ENCODE measurements at places on chromosomes 12 and 14.

GRCh38 chr12:62363506-62363905 lies 103.1 kb upstream of the MON2 start:
- DNase-seq: no peak

GRCh38 chr12:103841690-103842584 lies 903 bp upstream of the NT5DC3 start:
- DNase-seq: peak; percentile 60

- DNase-seq: no peak
Measured at GRCh38 chr12:53200107-53200457, 7.0 kb downstream of the ITGB7 start.

- no peak for DNase-seq
Measured at GRCh38 chr12:118625050-118625675, 248.8 kb downstream of the SUDS3 start.

- no peak for DNase-seq
Measured at GRCh38 chr12:115079760-115080159, 395.8 kb upstream of the TBX3 start.

DNA sequence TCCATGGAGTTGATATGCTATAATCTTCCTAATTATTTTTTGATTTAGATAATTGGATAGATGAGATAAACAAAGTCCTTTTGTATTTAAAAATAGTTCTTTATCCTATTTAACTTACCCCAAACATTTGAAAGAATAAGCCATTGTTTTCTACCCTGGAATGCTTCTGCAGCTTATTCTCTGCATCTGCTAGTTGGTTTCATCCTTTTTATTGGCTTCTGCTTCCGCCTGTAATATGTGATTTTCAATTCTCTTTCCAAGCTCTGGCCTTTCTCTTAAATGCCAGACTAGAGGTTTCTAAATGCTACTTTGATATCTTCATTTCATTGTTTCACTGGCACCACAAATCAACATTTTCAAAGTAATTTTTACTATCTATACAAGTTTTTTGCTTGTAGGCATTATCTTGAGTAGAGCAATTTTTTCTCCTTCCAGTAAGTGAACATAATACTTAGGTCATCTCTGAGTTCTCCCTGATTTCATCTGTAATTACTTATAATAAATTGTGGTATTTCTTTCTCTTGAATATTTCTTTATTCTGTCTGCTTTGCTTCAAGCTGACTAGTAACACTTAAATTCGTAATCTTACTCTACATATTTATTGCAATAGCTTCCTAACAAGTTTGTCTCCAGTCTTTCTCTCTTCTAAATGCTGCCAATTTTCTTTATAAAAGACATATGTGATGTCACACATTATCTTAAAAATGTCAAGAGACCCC lies 958.4 kb downstream of the SLC6A15 start:
- DNase-seq: no peak

GRCh38 chr12:71107936-71108335 lies 49.9 kb downstream of the TSPAN8 start:
- no peak for DNase-seq

- DNase-seq: no peak
Measured at GRCh38 chr14:61452452-61452851, 131.1 kb downstream of the PRKCH start.

DNA sequence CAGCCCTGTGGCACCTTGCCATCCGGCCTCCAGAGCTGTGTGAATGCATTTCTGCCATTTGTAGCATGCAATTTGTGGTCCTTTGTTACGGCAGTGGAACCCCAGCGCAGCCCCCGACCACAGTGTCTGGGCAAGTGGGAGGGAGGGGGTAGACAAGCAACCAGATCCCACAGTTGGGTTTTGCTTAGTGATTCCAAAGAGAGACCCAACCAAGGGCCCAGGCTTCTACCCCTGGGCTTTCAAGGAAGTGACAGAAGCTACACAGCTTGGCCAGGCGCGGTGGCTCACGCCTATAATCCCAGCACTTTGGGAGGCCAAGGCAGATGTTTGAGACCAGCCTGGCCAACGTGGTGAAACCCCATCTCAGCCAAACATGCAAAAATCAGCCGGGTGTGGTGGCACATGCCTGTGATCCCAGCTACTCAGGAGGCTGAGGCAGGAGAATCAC lies 17.8 kb downstream of the ZBTB42 start:
- DNase-seq: no peak

- DNase-seq: no peak
Measured at GRCh38 chr14:104639885-104640548, 35.4 kb upstream of the TMEM179 start.

DNA sequence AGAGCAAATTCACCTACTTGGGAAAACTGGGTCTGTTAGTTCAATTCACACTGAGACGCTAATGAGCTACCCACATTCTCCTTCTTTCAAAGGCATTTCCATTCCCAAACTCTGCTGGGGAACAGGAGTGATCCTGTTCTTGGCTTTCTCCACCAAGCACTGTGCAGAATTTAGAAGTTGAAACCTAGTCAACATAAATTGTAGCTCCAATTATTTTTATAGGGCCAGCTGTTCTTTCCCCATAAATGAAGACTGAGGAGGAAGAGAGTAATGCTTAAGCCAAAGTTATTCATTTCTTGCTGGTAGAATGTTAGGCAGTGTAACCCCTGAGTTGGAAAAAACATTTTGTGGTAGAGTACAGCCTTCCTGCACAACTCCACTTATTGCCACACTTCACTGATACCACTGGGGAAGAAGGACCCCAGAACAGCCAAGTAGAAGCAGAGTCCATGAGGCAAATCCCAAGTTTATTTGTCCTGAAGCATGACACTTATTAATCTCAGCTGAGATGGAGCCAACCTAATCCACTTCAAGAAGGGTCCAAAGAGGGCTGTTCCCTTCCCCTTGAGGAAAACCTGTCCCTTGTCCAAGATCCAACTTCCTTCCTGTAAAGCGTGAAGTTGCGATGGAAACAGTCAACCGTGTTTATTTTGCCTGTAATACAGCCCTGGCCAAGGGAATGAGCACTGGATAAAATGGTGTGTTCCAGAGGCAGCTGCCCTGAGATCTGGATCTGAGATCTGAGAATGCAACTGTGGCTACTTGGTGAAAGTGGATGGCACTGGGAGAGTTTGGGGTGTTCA lies 151.8 kb downstream of the TBX5 start:
- no peak for DNase-seq

- no peak for DNase-seq
Measured at GRCh38 chr14:92121207-92121669, 268 bp downstream of the NDUFB1 start.

- no peak for DNase-seq
Measured at GRCh38 chr12:105449431-105449830, 118.9 kb downstream of the C12orf75 start.

GRCh38 chr12:3261782-3262359 lies 184.7 kb downstream of the TSPAN9 start:
- no peak for DNase-seq

- DNase-seq: no peak
Measured at GRCh38 chr14:75186953-75187352, 10.5 kb upstream of the TMED10 start.

DNA sequence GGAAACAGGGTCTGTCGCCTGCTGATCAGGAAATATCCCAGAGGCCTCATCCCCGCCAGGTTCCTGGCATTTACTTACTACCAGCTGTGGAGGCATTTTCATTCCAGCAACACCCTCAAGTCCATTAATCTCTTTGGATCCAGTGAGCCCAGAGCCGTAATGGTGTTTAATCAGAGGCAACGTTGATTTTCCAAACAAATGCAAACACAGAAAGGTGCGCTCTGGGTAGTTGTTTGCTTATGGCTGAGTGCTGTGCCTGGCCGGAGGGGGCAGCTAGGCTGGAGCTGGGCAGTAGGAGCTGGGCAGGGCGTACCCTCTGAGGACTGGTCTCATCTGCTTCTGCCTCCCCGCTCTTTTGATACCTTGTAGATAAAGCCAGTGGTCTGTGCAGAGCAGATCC lies 110.6 kb downstream of the ADCK1 start:
- no peak for DNase-seq

DNA sequence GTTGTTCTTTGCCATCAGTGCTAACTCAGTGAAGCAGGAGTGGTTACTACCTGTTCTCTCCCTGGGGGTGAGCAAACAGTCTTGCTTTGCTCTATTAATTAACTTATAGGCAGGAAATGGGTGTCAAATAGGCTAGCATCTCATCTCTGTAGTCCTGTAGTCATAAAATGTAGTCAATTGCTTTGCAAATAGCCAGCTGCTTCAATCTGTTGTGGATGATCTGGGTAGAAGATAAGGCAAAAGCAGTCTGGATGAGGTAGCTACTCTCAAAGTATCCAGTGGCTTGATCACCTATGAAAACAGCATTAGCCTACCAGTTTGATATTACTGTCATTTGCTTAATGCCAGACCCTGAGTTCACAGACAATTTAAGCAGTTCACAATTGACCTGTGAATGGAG lies 369.0 kb upstream of the TMTC1 start:
- DNase-seq: no peak

GRCh38 chr12:44573723-44574122 lies 302.4 kb downstream of the NELL2 start:
- DNase-seq: no peak

GRCh38 chr12:109968032-109968420 lies 28.1 kb downstream of the GIT2 start:
- no peak for DNase-seq

GRCh38 chr14:35557221-35557747 lies 23.3 kb downstream of the INSM2 start:
- no peak for DNase-seq

DNA sequence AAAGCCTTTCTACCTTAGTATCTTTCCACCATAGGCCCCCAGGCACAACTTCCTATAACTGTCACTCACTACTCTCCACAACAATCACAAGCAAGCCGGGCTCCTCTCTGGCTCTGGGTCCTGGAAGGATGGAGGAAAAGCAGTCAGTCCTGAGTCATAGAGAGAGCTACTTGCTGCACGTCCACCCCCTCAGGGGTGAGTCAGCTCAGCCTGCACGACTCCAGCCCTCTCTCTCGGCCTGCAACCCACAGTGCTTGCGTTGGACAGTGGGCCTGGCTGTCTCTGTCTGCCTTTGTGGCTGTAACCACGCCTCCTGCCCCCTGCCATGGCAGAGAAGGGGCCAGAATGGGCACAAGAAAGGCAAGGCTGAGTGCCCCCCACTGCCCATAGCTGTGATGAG lies 154.1 kb upstream of the FKBP4 start:
- DNase-seq: peak; percentile 88

DNA sequence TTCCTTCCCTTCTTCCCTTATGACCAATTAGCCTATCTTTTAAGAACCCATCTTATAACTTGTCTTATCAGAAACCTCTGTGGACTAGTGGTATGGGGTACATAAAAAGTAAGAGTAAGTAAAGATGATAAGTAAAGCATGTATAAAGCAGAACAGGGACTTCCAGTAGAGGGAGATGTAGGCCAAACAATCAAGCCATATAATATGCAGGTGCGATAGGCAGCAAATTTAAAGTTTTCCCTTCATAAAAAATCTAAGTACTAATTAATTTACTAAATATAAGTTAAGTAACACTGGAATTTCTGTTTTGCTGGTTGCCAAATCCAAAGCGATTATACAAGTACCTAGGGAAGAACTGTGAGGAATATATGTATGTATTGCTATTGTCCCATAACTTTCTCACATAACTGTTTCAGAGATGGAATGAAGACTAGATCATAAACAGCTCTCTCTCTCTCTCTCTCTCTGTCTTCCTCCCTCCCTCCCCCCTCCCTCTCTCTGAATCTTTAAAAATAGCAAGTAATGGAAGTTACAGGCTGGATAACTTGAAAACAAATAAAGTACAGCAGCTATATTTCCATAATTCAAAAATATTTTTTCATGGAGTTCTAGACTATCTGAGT lies 25.7 kb downstream of the METTL25 start:
- no peak for DNase-seq

DNA sequence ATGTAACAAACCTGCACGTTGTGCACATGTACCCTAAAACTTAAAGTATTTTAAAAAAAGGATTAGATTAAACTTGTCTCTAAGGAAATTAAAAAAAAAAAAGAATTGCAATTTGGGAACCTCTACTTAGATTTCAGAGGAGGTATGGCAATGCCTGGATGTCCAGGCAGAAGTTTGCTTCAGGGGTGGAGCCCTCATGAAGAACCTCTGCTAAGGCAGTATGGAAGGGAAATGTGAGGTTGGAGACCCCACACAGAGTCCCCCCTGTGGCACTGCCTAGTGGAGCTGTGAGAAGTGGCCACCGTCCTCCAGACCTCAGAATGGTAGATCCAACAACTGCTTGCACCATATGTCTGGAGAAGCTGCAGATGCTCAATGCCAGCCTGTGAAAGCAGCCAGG lies 279.6 kb upstream of the CCDC196 start:
- no peak for DNase-seq

GRCh38 chr14:105411985-105412770 lies 7.4 kb upstream of the MTA1 start:
- no peak for DNase-seq

- DNase-seq: no peak
Measured at GRCh38 chr12:44287545-44287944, 451.7 kb downstream of the TMEM117 start.

DNA sequence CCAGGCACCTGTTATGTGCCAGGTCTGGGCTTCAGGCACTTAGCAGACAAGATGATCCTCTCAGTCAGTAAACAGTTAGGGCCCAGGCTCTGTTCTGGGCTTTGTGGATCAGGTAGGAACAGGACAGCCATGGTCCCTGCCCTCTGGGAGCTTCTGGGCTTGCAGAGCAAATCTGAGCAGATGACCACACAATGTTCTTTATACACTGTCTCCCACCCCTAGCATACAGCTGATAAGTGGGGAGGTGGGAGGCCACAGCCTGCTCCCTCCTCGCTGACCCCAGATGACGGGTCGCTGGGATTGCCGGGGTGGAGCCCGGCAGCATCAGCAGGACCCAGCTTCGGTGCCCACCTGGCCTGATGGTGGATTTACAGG lies 53.1 kb upstream of the RIN3 start:
- no peak for DNase-seq

GRCh38 chr12:112750971-112751370 lies 40.6 kb upstream of the RPH3A start:
- DNase-seq: no peak

- DNase-seq: peak; percentile 99
Measured at GRCh38 chr12:32755654-32756475, at the start of gene YARS2. Gene YARS2 (minus strand): TSS chr12:32755897. CDS start chr12:32755874, 23 bp downstream.

GRCh38 chr12:67818459-67818903 lies 169.9 kb downstream of the DYRK2 start:
- DNase-seq: no peak

- DNase-seq: no peak
Measured at GRCh38 chr14:79587875-79588274, 623.4 kb downstream of the DIO2 start.

GRCh38 chr12:109082751-109083150 lies 10.5 kb downstream of the ALKBH2 start:
- DNase-seq: no peak

All from HS-27A (cell line).